ENCODE measurements at places on chromosomes 16 and 17. TPM values are rescaled to one million over a fixed set of nuclear protein-coding genes. Genes with fewer than 3 reads are reported as not detected.

The CDK3 gene
- total RNA-seq: 1.5 TPM

The ABCC11 gene
- total RNA-seq: 1.4 TPM

The BBS2 gene
- 11.3 TPM for total RNA-seq

GRCh38 chr16:75647492-75648264 is at the start of the genes KARS1 and TERF2IP:
Gene KARS1 (minus strand): TSS chr16:75647665. CDS start chr16:75647639, 26 bp downstream.
Gene TERF2IP (plus strand): TSS chr16:75647773. CDS start chr16:75647883, 110 bp downstream.
- peak; percentile 95 for DNase-seq

- no peak for DNase-seq
These were observed 111.3 kb downstream of the BANP start for GRCh38 chr16:88062341-88063210.

GRCh38 chr17:21143695-21144094 is 16.9 kb downstream of the DHRS7B start:
- no peak for DNase-seq

DNA sequence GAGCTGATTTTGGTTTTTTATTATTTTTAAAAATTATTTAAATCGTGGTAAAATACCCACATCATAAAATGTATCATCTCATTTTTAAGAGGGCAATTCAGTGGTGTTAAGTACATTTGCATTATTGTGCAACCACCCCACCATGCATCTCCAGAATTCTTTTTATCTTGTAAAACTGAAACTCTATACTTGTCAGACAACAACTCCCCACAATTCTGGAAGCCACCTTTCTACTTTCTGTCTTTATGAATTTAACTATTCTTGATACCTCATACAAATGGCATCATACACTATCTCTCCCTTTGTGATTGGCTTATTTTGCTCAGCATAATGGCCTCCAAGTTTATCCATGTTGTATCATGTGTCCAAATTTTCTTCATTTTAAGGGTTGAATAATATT is 97.9 kb downstream of the HS3ST3B1 start:
- no peak for DNase-seq

DNA sequence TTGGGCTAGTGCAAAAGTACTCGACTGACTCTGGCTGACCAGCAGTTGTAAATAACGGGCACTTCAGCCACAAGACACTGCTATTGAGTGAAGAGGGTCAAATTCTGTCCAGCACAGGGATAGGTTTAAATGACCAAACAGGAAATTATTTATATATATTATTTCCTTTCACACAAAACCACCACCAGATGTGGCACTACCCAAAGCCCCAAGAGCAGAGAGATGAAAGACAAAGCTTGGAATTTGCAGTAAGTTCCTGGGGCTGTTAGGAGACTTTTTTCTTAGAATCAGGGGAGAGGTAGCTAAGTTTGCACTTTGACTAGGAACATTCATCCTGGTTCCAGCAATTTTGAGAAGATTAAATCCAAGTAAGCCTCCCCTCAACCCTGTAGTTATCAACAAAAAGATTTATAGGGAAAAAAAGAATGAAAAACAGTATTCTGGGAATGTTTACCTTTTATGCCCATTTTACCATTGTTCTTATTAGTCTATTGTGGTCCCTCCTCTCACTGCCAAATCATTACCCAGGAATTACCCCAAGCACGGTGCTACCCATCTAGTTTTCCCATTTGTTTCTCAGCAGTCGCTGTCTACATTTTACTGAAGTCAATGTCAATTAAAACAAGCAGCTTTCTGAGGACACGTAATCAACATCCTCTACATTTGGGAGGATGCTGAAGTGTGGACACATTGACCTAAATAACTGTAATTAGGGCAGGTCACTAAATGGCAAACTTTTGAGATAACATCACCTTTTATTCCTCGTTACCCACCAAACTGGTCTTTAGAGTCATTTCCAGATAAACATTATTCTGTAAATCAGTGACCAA is 43.5 kb downstream of the GRB7 start:
- no peak for DNase-seq

- DNase-seq: no peak
These were observed 49.7 kb downstream of the ZNRF1 start for GRCh38 chr16:75048530-75048929.

DNA sequence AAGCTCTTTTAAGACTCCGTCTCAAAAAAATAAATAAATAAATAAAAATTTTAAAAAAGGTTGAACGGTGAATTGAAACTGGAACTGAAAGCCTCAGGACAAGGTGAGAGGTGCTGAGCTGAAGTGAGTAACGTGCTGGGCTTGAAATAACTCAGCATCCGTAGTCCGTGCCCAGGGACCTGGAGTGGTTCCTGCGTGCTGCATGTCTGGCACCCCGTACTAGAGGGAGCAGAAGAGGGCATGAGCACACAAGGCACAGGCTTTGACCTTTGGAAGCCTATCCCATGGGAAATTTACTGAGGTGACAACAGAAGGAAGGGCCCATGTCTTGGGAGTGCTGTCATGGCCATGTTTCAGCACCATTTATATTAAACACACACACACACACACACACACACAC is 4.5 kb upstream of the MEIOB start:
- DNase-seq: no peak

DNA sequence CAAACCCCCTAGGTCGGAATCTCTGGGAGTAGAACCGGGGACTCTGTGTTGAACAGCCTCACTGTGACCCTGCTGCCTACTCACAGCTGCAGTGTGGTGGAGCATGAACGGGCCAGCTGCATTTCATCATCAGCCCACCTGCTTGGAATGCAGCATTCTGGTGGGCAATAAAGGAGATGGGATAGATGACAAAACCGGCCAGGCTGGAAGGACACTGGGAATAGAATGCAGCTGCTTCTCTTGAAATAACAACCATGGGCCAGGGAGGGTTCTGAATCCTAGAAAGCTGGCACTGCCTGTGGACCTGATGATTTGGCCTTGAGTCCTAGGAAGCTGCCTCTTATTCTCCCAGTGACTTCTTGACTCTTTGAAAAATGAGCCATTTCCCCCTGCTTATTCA is 23.5 kb downstream of the CFAP97D1 start:
- no peak for DNase-seq

Measured in liver (tissue), 10 donors.